ENCODE measurements at places on chromosomes 1 and 21.

DNA sequence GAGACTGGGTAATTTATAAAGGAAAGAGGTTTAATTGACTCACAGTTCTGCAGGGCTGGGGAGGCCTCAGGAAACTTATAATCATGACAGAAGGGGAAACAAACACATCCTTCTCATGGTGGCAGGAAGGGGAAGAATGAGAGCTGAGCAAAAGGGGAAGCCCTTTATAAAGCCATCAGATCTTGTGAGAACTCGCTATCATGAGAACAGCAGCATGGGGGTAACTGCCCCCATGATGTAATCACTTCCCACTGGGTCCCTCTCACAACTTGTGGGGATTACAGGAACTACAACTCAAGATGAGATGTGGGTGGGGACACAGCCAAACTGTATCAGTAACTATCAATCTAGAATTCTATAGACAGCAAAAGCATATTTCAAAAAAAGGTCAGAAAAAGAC, 64.7 kb upstream of the ACTRT2 start:
- no peak for DNase-seq

GRCh38 chr1:51234721-51235425, 1.2 kb upstream of the RNF11 start:
- peak; percentile 34 for DNase-seq

DNA sequence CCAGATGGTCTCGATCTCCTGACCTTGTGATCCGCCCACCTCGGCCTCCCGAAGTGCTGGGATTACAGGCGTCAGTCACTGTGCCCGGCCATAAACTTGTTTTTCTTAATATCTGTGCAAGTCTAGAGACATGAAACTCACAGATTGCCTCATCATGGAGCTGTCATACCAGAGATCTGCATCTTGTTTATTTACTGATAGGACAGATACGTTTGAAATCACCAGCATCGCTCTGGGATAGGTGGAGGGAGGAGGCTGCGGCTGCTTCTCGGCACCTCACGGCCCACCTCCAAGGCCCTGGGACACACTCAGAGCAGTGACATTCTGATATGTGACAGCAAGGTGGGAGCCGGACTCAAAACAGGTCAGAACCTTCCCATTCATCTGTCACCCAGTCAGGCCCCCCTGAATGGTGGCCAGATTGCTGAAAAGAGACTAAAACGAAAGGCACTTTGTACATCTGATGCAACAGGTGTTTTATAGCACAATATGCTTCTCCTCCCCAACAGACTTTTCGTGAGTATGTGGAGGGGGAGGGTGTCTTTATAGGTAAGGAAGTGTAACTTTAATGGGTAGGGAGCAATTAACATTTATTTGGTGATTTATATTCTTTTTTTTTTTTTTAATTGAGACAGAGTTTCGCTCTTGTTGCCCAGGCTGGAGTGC, 18.1 kb upstream of the LSM10 start:
- DNase-seq: no peak

GRCh38 chr1:34906756-34907155, 22.7 kb downstream of the DLGAP3 start:
- no peak for DNase-seq

GRCh38 chr1:44543786-44544185, 130.5 kb downstream of the TMEM53 start:
- DNase-seq: no peak
